ENCODE measurements at places on chromosomes 2 and 18. TPM values are rescaled to one million over a fixed set of nuclear protein-coding genes. Genes with fewer than 3 reads are reported as not detected.
A peak's percentile ranks its signal among the peaks of the same experiment; 100 is the strongest.

DSC3 gene
- total RNA-seq: not detected

ZBTB7C gene
- 3.4 TPM for total RNA-seq

KLHL29 gene
- total RNA-seq: 0.86 TPM

KIAA2012 gene
- not detected for total RNA-seq

ASPRV1 gene
- total RNA-seq: 0.10 TPM

LDLRAD4 gene
- 8.9 TPM for total RNA-seq

ACVR1C gene
- not detected for total RNA-seq

RAPGEF4 gene
- not detected for total RNA-seq

DNA sequence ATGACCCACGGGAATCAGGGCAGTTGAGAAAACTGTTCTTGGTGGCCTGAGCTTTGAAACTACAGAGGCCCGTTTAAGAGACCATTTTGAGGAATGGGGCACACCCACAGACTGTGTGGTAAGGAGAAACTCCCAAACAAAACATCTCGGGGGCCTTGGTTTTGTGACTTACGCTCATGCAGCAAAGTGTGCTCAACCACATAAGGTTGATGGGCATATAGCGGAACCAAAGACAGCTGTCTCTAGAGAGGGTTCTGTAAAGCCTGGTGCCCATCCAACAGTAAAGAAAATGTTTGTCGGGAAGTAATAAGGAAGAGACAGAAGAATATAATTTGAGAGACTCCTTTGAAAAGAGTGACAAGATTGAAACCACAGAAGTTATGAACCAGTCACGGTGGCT is 5.4 kb downstream of the MRO start:
- DNase-seq: no peak

DNA sequence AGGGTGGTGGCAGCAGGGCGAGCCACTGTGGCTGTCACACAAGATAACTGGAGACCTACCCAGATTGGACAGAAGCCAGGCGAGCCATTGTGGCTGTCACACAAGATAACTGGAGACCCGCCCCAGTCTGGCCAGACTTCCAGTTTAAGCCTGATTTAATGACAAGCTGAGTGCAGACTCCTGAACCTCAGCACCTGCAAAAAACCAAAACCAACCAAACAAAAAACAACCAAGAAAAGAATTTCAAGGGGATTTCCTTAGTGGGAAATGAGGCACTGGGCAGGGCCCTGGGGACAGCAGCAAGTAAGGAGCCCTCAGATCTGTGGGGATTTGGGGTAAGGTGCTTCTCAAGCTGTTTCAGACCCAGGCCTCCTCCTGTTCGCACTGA is 95.2 kb upstream of the BOD1L2 start:
- no peak for DNase-seq

DNA sequence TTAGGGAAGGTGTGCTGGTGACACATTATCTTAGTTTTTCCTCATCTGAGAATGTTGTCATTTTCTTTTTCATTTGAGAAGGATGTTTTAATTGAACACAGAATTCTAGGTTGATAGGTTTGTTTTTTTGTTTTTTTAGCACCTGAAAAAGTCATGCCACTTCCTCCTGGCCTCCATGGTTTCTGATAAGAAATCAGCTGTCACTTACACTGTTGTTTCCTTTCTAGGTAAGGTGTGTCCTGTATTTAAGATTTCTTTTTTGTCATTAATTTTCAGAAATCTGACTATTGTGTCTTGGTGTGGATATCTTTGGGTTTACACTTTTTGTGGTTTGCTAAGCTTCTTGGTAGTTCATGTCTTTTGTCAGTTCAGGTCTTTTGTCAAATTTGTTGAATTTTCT is 99.3 kb downstream of the ROCK1 start:
- DNase-seq: no peak

DNA sequence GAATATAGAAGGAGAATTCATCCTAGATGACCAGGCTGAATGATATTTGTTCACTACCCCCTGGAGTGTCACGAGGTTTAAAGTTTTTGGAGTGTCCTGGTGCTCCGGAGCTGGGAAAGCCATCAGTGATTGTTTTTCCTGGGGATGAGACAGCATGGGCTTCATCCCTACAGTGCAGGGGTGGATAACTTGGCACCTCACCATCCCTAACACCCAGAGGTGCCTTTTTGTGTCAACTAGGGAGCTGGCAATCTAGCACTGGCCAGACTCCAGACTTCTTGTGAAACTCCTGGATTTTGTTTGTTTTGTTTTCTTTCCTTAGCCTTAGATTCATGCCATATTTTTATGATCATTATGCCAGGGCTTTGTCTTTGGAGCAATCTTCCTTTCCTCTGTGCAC is 164.8 kb downstream of the PRKCE start:
- peak; percentile 4 for DNase-seq

- no peak for DNase-seq
These were observed 30.1 kb upstream of the GNAL start for GRCh38 chr18:11658989-11659388.

DNA sequence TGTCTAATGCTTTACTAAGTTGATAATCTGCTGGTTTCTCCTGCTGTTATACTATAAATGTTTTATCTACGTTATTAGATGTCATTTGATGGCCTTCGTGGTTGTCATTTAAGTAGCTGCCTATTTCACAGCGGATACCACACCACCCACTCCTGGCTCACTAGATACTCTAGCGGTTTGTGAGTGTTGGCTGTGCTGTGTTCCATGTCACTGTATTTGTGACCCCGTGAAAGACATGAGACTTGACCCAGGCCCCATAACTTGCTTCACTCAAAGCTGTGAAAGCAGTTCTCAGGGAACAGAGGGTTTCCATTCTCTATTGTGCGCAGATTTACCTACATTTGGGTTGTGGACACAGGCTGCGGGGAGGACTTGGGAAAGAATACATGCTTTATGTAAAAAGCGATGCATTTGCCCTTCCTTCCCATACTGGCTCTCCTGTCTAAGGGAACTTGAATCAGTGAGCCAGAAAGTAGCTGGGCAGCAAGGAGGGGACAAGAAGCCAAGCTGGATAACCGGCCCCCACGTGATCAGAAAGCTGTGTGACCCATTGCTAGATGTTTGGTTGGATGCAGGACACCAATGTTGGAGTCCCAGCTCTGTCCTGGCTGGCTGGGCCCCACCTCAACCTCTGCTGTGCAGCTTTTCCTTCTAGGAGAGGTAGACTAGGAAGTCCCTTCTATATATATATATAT is 52.2 kb downstream of the PLB1 start:
- no peak for DNase-seq

DNA sequence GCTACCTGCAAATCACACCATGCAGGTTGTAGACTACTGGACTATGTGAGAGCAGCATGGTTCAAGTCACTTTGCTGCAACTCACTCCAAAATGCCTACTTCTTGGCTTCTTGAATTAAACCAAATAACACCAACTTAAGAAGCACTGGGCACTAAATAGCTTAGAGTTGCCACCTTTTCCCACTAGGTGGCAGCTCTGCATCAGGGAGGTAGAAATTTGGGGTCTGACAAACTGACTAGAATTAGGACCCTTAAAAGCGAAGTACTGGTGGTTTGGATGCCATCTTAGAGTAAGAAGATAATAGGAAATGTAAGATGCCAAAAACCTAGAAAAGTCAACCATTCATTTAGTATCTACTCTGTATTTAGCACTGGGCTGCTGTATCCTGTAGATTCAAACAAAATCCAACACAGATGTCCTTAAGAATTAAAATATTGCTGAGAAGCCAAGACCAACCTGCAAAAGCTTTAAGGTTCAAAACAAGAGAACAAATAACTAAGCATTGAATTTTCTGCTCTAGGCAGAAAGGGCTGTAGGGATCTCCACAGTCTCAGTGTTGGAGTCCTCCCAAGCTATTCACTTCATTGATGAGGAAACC is 65.5 kb downstream of the CCBE1 start:
- peak; percentile 18 for DNase-seq

- DNase-seq: no peak
These were observed 12.4 kb downstream of the PTPRN start for GRCh38 chr2:219296631-219297391.

GRCh38 chr2:75894170-75894569 is 183.5 kb upstream of the GCFC2 start:
- DNase-seq: no peak

- peak; percentile 80 for DNase-seq
These were observed 82.1 kb downstream of the EIF2AK3 start for GRCh38 chr2:88545118-88545517.

GRCh38 chr18:65936678-65937077 is 185.9 kb downstream of the CDH7 start:
- DNase-seq: no peak

- DNase-seq: peak; percentile 17
These were observed 141.0 kb downstream of the CMPK2 start for GRCh38 chr2:6724605-6725140.

- no peak for DNase-seq
These were observed 3.9 kb downstream of the TAF1B start for GRCh38 chr2:9847140-9847539.

DNA sequence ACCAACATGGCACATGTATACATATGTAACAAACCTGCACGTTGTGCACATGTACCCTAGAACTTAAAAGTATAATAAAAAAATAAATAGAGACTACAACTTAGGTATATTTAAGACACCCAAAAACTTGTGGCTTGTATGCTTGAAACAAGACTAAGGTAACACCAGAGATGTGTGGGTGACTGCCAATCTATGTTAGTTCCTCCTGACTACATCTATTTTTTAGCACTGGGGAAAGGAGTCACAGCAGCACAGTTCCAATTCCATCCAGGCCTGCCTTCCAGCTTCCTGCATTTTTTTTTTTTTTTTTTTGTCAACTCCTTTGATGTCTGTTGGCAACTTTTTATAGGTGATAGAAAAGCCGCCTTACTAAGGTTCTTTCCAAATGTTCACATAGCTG is 18.2 kb downstream of the C2orf69 start:
- no peak for DNase-seq

GRCh38 chr2:241882091-241882625 is 12.6 kb downstream of the RTP5 start:
- no peak for DNase-seq

DNA sequence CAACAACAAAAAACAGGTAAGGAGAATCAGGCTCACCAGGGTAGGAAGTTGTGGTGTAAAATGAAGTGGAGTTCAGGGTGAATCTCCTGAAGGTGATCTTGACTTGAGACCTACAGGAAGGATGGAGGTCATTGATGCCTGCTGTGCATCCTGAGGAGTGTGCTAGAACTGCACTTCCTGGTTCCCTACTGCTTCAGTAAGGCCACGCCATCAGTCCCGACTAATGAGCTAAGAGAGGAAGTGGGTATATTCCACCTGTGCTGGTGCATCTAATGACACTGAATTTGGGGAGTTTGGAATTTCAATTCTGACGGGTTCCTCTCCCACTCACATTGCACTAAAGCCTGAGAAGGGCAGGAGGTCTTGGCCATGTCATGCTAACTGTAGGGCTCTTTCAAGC is 349.3 kb upstream of the SLC14A2 start:
- no peak for DNase-seq

GRCh38 chr18:2723207-2723606 is 67.7 kb downstream of the SMCHD1 start:
- no peak for DNase-seq

GRCh38 chr18:56815926-56816325 is 164.8 kb downstream of the WDR7 start:
- DNase-seq: no peak

DNA sequence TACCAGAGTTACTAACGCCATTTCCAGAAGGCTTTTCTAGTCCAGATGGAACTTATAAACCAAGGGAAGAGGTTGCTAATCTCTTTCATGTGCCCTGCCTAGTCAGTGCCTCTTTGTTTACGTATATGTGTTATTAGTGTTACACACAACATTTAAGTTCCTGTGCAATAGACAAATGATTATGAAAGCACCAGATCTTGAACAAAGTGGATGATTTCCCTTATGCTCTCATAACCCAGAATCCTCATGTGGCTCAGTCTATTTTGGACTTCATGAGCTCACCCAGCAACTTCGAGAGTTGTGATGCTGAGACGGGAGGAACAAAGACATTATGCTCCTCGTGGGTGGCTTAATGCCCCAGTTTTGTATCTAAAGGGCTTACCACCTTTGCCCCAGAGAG is 214.4 kb upstream of the SP5 start:
- DNase-seq: no peak

- no peak for DNase-seq
These were observed 8.6 kb downstream of the ITPRID2 start for GRCh38 chr2:181900007-181900651.

DNA sequence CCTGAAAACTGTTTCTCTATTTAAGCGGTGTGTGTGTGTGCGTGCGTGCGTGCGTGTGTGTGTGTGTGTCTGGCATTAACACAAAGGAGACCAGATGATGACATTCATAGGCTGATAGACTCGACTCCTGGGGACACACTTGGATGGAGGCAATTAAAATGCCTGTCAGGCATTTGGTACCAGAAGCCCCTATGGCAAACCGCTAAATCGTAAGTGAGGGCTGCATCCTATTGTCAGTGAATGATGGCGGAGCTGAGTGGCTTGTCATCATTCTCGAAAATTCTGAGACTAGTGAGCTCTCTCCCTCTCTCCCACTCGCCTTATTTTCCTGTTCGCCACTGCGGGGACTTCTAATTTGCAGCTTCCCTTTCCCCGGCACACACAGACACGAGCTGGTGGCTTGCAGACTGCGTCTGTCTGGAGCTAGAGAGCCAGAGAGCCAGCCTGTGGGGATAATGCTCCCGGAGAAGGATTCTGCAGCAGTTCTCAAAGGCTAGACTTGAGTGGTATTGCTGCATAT is 155.4 kb downstream of the MAP2 start:
- DNase-seq: peak; percentile 4

Measured in A172 (cell line).